ENCODE measurements at places on chromosomes 4 and X.

GRCh38 chrX:69257499-69258127, 92.4 kb upstream of the PJA1 start:
- DNase-seq: no peak

GRCh38 chr4:72604324-72604723, 35.3 kb upstream of the ADAMTS3 start:
- no peak for DNase-seq

DNA sequence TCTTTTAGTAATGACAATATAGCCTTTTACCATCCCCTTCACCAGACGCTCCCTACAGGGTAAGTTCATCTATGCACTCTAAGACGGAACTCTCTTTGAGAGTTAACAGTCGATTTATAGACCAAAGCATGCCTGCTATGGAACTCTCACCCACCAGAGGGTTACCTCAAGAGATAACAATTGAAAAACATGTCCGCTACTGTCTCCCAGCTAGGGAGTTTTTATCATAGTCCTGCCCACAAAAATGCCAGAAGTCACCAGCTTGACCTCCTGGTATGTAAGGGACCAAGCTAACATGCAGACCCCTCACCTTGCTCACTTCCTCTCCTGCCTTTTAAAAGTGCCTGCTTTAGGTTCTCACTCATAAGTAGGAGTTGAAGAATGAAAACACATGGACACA, 16.7 kb upstream of the YTHDC1 start:
- no peak for DNase-seq

DNA sequence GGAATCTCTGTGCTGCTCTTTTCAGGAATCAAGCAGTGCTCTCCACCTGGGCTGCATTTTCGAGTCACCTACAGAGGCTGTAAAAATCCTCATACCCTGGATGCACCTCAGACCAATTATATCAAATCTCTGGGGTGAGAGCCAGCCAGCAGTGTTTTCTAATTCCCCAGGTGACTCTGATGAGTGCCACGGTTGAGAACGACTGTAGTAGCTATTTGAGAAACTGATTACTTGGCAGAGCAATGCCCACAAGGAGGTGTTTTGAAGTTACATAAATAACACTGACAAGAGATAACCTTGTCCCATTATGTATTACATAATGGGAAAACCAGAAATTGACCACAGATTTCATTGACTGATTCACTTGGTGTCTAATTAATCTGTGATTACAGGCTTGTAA, 46.8 kb downstream of the CLCN4 start:
- DNase-seq: no peak

DNA sequence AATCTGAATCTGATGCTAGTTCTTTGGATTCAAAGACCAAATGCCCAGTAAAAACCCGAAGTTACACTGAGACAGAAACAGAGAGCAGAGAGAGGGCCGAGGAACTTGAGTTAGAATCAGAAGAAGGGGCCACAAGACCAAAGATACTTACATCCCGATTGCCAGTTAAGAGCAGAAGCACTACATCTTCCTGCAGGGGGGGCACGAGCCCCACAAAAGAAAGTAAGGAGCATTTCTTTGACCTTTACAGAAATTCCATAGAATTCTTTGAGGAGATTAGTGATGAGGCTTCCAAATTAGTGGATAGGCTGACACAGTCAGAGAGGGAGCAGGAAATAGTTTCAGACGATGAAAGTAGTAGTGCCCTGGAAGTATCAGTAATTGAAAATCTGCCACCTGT, 309.3 kb downstream of the ANK2 start:
- no peak for DNase-seq

GRCh38 chr4:10808591-10808990, 124.0 kb upstream of the CLNK start:
- DNase-seq: no peak

DNA sequence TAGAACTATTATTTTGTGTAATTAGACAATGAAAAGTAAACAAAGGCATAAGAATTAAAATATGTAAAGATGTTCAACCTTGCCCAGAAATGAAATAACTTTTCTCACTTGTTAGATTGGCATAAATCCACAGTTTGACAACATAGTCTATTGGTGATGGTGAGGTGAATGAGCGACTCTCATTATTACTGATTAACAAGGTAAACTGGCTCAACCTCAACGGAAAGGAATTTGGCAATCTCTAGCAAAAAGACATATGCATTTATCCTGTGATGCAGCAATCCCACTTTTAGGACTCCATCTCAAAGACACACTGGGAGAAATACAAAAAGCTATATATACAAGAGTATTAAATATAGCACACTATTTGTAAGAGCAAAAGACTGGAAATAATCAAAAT, 22.3 kb downstream of the UBA6 start:
- peak; percentile 39 for DNase-seq

DNA sequence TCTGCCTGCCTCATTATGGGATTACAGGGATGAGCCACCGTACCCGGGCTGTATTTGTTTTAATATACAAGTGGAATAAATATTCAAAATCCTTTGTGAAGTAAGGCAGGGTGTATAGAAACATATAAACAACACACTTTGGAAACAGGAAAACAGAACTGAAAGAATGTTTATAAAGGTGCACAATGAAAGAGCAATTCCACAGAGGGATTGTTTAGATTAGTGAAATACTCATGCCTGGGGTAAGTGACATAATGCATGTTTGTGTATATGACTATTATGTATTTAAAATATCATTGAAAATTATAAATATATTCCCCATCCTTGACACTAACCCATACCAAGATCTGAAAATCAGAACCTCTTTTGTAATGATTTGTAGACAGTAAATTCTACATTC, 45.0 kb upstream of the NR3C2 start:
- DNase-seq: no peak

DNA sequence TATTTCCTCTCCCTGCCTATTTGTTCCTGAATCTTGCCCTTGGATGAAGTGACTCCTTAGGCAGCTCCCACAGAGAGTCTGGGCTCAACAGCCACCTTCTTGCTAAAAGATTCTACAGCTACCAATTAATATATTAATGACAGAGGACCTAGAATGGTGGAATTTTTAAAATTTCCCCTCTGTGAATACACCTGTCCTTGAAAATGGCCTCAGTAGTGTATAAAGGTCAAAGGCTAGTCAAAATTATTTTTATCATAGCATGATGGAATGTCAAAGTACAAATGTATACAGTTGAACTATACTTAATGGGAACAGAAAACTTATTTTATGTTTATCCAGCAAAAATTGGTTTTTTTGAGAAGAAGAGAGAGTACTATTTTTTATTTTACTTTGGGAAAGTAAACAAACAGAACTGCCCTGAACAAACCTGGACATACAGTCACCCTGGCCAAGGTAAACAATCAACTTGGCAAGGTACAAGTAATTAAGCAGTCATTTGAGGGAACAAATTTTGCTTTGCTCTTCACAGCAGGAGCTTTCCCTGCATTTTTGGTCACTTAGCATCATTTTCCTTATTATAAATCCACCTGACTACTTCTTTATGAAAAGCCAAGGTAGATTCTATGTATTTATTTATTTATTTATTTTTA, 250.8 kb downstream of the INPP4B start:
- DNase-seq: no peak
